ENCODE measurements at places on chromosomes 12 and 14.

DNA sequence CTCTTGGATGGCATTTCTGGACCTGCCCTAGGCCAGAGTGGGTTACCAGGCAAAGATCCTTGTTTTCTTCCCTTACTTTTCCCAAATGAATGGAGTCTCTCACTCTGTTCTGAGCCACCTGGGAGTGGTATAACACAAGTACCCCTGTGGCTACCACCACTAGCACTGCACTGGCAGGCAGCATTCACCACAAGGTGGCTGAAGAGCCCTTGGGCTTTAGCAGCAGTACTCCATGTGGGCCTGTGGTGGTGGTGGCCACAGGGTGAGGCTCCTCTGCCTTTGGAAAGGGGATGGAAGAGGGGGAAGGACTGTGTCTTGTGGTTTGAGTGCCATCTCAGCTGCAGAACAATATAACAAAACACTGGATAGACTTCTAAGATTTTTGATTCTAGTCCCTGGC lies 38.1 kb upstream of the LMNTD1 start:
- no peak for DNase-seq

DNA sequence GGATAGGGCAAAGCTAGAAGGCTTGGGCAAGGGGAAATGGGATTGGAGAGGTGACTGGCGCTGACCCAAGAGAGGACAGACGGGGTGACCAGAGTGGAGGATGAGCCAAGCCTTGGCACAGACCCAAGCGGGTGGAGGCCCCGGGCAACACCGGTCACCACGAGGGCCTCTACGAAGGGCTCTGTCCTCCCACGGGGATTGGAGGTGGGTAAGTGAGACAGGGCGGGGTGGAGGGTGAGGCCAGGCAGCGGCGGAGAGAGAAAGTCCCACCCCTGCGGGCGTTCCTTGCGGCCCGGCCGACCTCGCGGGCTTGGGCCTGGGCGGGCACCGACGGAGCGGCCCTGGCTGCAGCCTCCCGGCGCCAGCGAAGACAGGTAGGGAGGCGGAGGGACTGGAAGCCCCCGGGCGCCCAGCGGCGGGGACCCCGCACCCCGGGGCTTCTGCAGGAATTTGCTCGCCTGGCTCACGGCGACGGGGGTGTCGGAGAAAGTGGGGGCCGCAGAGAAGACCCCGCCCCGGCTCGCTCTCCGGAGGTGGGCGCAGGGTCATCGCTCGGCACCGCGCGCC lies at the start of gene PAPLN:
TSS of gene PAPLN (plus strand) at position 288 of the 567 bp plus-strand sequence. CDS start 2,273 bp downstream, outside the sequence.
- DNase-seq: no peak

DNA sequence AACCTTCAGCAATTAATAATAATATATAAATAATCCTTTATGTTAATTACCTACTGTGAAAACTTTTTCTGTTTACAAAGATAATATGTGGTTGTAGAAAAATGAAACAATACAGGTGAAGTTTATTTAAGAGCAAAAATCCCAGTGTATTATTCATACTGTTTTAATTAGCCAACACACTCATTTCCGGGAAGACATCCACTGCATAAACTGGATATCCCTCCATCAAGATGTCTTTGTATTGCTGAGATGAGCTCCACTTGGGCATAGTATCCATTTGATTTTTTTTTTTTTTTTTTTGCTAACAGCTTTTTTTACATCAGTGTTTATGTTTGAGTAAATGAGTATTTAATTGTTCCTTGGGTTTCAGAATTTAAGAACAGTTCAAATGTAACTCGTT lies 13.7 kb upstream of the DERA start:
- DNase-seq: no peak

- peak; percentile 17 for DNase-seq
These were observed 56.4 kb downstream of the ZFP36L1 start for GRCh38 chr14:68736471-68736871.

DNA sequence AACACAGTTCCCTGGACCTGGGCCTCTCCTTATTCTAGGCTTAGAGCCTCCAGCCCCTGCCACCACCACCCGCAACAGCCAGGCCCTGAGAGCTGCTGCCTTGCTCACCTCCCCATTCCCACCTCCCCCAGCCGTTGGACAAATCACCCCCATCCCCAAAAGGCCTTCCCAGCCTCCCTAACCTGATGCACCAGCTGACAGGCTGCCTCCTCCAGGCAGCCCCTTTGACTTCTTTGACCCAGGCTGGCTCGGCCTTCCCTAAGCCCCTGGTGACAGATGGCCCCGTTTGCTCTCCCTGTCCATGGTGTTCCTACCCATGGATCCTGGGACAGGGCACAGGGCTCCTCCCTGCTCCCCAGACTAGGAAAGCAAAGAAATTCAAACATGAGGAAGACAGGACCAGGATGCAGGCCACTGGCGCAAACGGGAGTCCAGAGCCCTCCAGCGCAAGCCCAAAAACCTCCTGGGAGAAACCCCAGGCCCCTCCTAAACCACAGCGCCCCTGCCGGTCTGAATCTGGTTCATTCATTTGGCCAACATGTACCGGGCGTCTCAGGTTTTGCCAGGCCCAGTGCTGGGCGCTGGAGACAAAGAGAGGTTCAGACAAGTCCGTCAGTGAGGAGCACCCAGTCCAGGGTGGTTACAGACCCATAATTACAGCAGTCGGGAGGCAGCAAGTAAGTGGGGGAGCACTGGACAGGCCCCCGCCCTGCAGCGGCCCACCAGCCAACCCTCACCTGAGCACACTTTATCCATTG lies 2.4 kb downstream of the AKT1 start:
- DNase-seq: no peak

GRCh38 chr14:48193893-48194292 lies 518.5 kb upstream of the MDGA2 start:
- DNase-seq: no peak

DNA sequence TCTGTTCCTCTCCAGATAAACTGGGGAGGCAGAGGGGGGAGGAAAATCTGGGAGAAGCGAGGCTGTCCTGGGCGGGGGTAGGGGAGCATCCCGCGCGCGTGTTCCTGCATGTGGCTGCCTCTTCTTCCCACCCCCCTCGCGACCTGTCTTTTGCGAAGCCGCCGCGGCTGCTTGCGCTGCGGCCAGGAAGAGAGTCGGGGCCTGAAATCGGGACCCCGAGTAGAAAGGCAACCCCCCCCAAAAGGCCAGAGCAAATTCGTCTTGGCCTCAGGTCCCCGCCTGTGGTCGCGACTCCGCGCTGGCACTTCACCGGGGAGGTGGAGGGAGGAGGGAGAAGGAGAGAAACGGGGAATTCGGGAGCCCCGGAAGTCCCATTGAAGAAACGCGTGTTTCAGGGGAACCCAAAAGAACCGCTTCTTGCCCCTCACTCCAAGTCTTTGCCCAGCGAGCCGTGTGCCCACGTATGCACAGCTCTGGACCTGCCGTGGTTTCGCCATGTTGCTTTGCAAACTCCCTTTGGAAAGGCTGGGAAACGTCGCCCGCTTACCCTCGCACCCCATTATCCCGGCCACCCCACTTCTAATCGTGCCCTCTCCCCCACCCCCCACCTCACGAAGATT lies 944 bp downstream of the CCND2 start:
- DNase-seq: peak; percentile 32

- DNase-seq: no peak
These were observed 23.8 kb downstream of the MMP17 start for GRCh38 chr12:131851741-131852550.

GRCh38 chr12:121992059-121992879 lies 29.4 kb upstream of the BCL7A start:
- peak; percentile 78 for DNase-seq

- DNase-seq: no peak
These were observed 33.8 kb downstream of the CBX5 start for GRCh38 chr12:54246011-54246641.

DNA sequence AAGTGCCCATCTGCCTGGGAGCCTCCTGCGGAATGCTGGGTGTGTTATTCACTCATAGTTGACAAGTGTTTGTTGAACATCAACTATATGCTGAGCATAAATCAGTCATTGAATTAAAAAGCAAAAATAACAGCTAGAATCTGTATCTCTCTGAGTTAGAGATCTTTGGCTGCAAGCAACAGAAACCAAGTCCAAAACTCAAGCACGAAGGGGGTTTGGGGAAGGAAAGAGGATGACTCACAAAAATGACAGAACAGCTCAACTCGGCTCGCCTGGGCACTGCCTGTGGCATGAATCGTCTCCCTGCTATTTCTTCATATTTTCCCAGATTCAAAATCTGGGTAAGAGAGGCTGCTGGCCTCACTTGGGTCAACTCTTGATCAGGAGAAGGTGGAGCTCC lies 72.6 kb upstream of the NCOR2 start:
- DNase-seq: peak; percentile 41

GRCh38 chr14:91354979-91355685 lies 62.5 kb downstream of the CCDC88C start:
- no peak for DNase-seq

GRCh38 chr14:93905623-93906022 lies 21.5 kb upstream of the FAM181A start:
- DNase-seq: no peak

DNA sequence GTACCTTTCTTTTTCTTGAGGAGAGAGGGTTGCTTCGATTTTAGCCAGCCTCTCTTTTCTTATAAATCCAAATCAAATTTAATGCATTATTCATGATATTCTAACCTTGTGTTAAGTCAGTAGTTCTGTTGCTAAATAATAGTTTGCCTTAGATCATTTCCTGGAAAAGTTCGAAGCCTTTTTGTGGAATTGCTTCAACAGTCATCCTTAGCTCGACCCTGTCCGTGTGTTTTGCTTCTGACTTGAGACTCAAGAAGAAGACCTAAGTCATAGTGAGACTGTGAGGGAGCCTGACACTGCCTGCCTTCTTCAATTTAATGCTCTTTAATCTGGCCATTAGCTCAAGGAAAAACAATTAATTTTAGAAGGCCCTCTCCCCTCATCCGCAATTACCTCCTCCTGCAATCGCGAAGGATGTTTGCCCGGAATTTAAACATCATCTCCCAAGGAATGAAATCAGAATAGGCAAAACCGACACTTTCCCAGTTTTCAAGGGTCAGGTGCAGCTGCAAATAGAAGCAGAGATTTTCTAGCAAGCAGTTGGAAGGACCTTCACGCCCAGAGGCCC lies 453 bp upstream of the SLC4A8 start:
- no peak for DNase-seq

- peak; percentile 50 for DNase-seq
These were observed 870 bp downstream of the BMAL2 start for GRCh38 chr12:27333403-27334009.

DNA sequence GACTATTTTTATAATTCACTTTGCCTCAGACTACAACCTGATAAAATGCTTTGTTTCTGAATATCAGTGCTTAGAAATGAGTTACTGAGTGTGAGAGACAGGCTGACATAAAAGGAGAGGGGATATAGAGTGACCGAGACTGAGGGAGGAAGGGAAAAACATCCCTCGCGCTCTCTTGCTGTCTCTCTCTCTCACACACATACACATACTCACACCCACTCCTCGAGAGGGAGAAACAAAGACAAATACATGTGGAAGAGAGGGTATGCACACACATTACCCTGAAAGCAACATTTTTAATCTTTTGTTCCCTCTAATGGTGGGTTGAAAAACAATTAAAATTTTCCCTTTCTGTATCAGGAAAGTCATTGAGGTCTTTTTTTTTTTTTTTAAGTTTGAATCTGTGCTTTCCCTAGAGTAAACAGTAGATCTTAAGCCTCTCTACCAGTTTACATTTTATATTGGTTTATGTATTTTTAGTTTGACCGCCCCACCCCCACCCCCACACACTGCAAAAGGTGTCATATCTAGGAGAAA lies 45.3 kb downstream of the FRS2 start:
- no peak for DNase-seq

GRCh38 chr14:77240336-77240915 lies 30.6 kb downstream of the NGB start:
- no peak for DNase-seq

GRCh38 chr14:96049932-96050331 lies 10.8 kb downstream of the C14orf132 start:
- DNase-seq: peak; percentile 44

DNA sequence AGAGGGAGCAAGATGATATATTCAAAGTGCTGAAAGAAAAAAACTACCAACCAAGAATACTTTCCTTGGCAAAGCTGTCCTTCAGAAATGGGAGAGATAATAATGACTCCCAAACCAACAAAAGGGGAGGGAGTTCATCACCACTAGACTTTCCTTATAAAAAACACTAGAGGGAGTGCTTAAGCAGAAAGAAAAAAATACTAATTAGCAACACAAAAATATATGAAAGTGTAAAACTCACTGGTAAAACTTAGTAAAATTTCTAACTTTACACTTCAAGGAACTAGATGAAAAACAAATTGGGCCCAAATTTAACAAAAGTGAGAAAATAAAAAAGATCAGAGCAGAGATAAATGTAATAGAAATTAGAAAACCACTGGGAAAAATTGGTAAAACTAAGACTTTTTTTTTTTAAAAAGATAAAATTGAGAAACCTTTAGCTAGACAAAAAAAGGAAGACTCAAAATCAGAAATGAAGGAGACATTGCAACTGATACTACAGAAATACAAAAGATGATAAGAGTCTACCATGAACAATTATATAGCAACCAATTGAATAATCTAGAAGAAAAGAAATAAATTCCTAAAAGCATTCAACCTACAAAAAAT lies 60.4 kb upstream of the FAR2 start:
- DNase-seq: peak; percentile 56

GRCh38 chr14:61581955-61582615 lies 113.2 kb upstream of the HIF1A start:
- DNase-seq: no peak

DNA sequence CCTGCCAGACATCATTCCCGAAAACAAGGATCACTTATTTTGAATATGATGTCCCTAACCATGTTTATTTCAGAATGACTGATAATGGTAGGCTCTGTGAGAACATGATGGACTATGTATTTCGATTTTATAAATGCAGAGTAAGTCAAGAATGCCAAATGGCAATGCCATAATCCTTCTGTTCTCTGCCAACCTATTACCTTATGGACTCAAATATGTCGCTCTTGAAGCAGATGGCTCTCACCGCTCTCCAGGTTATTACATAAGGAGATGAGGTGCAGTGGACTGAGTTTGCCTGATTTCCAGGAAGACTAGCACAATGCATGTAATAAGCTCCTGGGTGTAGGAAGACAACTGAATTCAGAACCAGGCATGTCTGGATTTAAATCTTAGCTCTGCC lies 227.2 kb downstream of the BTG1 start:
- no peak for DNase-seq
